Effector CD8-positive, alpha-beta T cell (primary cell): ENCODE measurements at places on chromosomes 11 and 22.

DNA sequence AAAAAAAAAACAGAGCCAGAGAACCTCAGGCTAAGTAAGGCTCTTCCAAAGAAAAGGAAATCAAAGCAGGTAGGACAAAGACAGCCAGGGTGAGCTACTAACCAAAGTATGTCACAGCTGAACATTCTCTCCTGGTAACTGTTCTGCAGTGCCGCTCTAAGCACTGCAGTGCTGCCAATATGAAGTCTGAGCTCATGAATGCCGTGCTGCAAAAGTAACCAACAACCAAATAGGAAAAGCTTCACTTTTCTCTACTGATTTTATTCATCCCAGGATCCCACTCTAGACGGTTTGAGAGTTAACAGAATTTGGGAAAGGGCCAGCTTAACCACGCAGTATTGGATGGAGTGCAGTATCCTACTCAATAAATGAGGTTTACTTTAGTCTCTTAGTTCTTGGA lies 3.5 kb downstream of the SIK3 start:
- DNase-seq = no peak

GRCh38 chr11:43975629-43976028 lies 33.2 kb downstream of the C11orf96 start:
- DNase-seq = no peak

GRCh38 chr11:36492724-36493304 lies 17.3 kb downstream of the TRAF6 start:
- no peak for DNase-seq

- no peak for DNase-seq
Observed at GRCh38 chr11:86064220-86064803, 4.6 kb downstream of the PICALM start.

GRCh38 chr22:29306835-29307595 lies 565 bp downstream of the GAS2L1 start:
- no peak for DNase-seq

GRCh38 chr11:35661534-35661933 lies 1.0 kb upstream of the TRIM44 start:
- DNase-seq = no peak

DNA sequence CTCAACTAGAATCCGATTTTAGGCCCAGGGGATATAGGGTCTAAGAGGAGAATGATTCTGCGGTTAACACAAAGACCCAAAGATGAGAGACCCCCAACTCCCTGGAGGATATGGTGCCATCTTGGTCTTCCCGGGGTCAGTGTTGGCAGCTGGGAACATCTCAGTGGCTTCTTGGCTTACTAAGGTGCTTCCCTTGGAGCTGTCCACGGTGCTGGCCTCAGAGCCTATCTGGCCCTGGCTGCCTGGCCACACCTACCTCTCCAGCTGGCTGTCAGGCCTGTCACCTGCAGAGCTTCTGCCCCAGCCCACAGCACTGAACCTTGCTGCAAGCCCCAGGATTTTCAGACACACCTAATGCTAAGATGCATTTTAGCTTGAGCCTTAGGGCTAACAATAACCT lies 70.7 kb upstream of the THY1 start:
- no peak for DNase-seq

DNA sequence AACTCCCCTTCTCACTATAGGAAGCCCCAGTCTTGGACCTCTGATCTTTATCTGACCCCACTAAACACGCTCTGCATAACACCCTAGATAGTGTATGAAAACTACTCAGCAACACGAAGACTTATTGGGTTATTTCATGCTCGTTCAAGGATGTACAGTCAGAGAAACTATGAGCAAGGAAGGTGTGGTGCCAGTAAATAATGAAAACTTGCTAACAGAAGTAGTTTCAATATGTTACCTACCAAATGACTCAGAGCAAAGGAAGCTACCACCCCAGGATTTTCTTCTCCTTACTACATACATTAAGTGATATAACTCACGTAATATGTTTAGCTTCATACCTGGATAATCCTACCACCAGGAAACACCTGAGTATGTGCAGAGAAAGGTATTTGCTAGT lies 25.9 kb upstream of the LYVE1 start:
- DNase-seq = no peak
